Metanephros (tissue), 2 donors: ENCODE measurements at places on chromosomes 12 and 14. TPM values are rescaled to one million over a fixed set of nuclear protein-coding genes. Genes with fewer than 3 reads are reported as not detected.

The ARMH4 gene
- total RNA-seq, result 38.0 TPM

The MYO1H gene
- total RNA-seq, result 0.53 TPM

The LRTM2 gene
- 0.35 TPM for total RNA-seq

The SLC7A8 gene
- total RNA-seq, result 50.2 TPM

The RPGRIP1 gene
- total RNA-seq, result 1.1 TPM

The P2RX2 gene
- total RNA-seq, result 1.5 TPM

The FGF6 gene
- 1.3 TPM for total RNA-seq

The ASCL1 gene
- total RNA-seq, result 0.23 TPM

The DHRS2 gene
- total RNA-seq, result 90.6 TPM

The RAD9B gene
- total RNA-seq, result 0.93 TPM

The MAGOHB gene
- total RNA-seq, result 22.4 TPM

The STRN3 gene
- 63.0 TPM for total RNA-seq

The POTEM gene
- total RNA-seq, result not detected

The ADAMTS20 gene
- total RNA-seq, result 0.53 TPM

The BEGAIN gene
- total RNA-seq, result 2.8 TPM

The AMN gene
- 33.7 TPM for total RNA-seq

The KCNA5 gene
- 4.6 TPM for total RNA-seq

The OAS1 gene
- 13.3 TPM for total RNA-seq

The DTX1 gene
- total RNA-seq, result 20.1 TPM

The STXBP6 gene
- total RNA-seq, result 6.8 TPM

The SMCO2 gene
- 0.18 TPM for total RNA-seq

The CELA1 gene
- not detected for total RNA-seq

The KRT3 gene
- not detected for total RNA-seq

The SLC5A8 gene
- total RNA-seq, result 21.5 TPM

The FAM90A1 gene
- total RNA-seq, result 0.18 TPM

The PUS1 gene
- total RNA-seq, result 14.7 TPM

The ATP5F1B gene
- 545 TPM for total RNA-seq

The ADAM21 gene
- not detected for total RNA-seq

The OTUB2 gene
- total RNA-seq, result 3.7 TPM

The RTN1 gene
- 7.9 TPM for total RNA-seq
